Karpas-422 (cell line): ENCODE measurements at places on chromosomes 4 and X. TPM values are rescaled to one million over a fixed set of nuclear protein-coding genes. Genes with fewer than 3 reads are reported as not detected.
A peak's percentile ranks its signal among the peaks of the same experiment; 100 is the strongest.

Gene NPY1R
- not detected in 2 replicates for total RNA-seq

Gene PRRG1
- not detected in 2 replicates for total RNA-seq

Gene TLR10
- total RNA-seq = 48.5 and 142 TPM in 2 replicates

Gene GUCY2F
- not detected in 2 replicates for total RNA-seq

Gene RPS6KA3
- 22.8 and 35.0 TPM in 2 replicates for total RNA-seq

Gene EGFL6
- total RNA-seq = not detected in 2 replicates

Gene ZNF732
- total RNA-seq = 0.25 and 1.0 TPM in 2 replicates

Gene TEX11
- not detected in 2 replicates for total RNA-seq

Gene SSX4
- total RNA-seq = not detected in 2 replicates

DNA sequence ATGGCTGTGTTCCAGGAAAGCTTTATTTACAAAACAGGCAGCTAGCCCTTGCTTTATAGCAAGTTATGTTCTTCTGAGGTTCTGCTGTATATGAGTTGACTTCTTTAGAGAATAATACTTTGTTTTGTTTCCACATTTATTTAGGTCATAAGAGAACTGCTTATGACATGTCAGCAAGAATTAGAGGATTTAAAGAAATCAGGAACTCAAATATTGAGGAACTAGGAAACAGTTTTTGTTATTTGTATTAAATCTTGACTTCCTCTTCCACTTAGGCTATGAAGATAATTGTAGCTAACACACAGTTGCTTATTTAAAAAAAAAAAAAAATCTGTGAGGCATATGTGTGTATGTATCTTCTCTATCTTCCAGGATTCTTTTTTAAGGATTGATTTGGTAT is 14.3 kb downstream of the ZRSR2 start:
- no peak for DNase-seq

DNA sequence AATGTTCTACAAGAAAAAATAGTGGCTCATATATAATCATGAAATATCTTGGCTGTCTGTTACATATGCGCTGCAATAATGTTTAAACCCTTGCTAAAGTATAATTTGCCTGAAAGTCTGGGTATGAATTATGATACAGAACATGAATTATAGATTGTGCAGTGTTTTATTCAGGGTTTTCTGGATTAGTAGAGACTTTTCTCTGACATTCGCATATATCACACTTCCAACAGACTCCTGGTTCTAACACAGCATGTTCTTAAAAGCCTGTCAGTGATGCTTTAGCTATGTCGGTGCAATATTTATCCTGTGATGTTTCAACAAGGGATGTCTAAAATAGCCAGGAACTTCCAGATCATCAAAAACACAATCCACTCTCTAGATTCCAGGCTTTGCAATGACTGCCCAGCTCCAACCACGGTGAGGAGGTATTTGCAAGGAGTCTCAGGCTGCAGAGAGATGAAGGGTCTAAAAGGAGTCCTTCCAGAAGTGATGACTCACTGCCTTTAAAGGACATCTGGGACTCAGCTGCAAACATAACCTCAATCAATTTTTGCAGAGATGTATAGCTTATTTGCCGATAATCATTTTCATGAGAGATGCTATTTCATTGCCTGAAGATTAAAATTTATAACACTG is 69.4 kb downstream of the RWDD4 start:
- DNase-seq = no peak

DNA sequence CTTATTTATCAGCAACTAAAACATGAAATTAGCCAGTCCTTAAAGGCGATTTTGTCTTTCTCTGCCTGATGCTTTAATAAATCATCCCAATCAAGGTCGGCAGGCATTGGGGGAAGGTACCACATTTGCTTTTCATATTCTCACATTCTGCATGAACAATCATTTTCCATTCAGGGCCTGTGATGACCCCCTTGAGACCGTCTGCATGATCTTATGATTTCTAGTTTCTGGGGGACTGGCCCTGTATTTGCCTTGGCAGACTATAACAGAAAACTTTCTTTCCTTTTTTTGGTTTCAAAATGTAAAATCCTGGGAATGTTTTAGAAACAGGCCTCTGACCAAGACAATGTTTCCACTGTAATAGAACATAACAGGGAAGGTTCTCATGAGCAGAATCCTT is 296.8 kb downstream of the IDS start:
- no peak for DNase-seq

- no peak for DNase-seq
These were observed 176.6 kb upstream of the GALNTL6 start for GRCh38 chr4:171636606-171637005.

GRCh38 chr4:3724319-3725231 is 41.6 kb upstream of the ADRA2C start:
- DNase-seq = no peak

- DNase-seq = peak; percentile 39
These were observed 13.7 kb downstream of the APELA start for GRCh38 chr4:164890691-164891090.

- no peak for DNase-seq
These were observed 43.3 kb upstream of the SLC39A8 start for GRCh38 chr4:102388611-102389010.

- DNase-seq = no peak
These were observed at the start of gene FAM13A for GRCh38 chr4:89056953-89057398. TSS of gene FAM13A (minus strand) at chr4:89057185. CDS start at chr4:89056964, 221 bp downstream.

- no peak for DNase-seq
These were observed 98.9 kb downstream of the FRMPD4 start for GRCh38 chrX:12237131-12237530.

DNA sequence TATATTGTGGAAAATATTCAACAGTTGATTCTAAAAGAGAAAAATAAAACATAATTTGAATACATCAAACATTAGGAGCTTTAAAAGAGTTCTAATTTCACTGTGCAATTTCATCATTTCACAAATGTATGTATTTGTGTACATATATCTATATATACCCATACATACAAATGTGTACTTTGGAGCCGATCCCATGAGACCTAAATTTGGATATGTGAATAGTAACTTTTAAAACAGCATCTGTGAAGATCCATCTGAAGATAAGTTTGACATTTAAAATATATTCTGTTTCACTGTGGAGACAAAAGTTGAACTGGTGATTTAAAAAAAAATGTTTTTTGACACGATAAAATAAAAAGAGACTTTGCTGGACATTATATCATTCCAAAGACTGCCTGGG is 374.0 kb downstream of the TMA16 start:
- DNase-seq = no peak

DNA sequence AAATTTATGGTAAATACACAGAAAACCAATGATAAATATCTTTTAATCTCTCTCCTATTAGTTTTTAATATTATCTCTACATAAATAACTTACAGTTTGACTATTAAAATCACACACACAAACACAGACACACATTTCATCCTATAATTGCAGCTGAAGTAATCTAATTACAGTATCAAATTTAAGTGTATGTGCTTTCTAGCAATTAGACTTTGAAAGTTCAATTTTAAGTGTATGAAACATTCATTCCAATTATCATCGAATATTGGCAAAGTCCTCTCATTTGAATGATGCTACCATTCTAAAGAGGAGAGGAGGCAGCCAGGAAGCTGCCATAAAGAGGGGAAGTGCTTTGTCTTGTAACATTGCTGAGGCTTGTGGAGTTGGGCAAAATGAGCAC is 221.2 kb upstream of the PABPC4L start:
- DNase-seq = no peak

DNA sequence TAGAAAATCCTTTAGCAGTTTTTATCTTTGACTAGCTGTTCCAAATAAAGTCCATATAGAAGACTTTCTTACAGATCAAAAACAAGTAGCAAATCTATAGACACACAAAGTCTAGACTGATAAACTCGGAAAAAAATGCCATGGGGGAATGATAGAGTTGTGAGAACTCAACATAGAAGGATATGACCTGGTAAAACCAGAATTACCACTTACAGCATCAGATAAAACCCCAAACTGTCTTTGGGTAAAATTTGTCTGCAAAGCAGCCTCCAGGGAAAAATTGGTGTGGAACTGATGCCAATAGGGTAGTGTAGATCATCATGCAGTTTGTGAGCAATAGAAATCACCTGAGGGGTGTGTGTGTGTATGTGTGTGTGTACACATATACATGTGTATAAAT is 579.1 kb downstream of the SPOCK3 start:
- no peak for DNase-seq

DNA sequence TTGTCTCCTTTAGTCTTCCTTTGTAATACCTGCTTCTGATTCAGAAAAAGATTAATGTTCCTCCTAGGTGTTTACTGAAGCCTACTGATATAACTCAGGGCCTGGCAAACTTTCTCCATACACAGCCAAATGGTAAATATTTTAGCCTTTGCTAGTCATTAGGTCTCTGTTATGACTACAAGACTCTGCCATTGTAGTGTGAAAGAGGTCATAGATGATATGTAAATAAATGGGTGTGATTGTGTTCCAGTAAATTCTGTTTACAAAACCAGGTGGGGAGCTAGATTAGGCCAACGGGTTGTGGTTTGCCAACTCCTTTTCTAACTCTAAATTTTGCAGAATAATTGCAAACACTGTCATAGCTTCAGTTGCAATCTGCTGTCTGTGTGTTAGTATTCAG is 568.1 kb upstream of the GNPDA2 start:
- DNase-seq = no peak

- no peak for DNase-seq
These were observed 149.1 kb downstream of the PAPSS1 start for GRCh38 chr4:107570952-107571351.

DNA sequence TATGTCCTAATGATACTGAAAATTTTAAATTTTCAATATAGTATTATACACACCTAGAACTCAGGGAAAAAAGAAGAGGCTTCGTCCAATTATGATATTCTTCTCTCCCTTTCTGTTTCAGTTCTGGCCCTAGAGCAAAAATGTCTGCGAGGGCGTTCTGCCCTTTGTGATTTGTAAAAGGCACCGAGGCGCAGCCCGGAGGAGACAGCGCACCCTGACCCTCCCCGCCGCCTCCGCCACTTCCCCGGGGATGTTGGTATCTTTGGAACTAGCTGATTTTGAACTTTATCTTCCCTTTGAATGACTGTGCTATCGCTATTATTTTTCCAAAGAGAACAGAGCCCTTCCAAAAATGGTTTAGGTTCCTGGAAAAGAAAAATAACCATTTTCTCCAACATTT is 173.2 kb upstream of the FAM9B start:
- DNase-seq = no peak

- no peak for DNase-seq
These were observed 127.6 kb upstream of the NUDT6 start for GRCh38 chr4:123050018-123050417.

DNA sequence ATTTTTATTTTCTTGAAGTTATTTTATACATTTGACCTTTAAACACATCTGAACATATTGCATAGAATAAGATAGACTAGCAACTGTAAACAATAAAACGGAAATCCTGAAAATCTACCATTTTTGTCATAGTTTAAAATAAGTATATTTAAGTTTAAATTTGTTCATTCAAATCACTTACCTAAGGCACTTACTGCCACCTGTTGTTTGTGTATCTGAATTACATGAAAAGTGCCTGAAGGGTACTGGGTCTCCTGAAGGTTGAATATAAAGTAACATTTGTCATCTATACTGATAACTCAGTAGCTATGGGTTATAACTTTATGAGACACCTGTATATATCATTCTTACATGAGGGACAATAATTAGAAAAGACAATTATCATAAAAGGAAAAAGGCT is 38.6 kb downstream of the TRPC5 start:
- DNase-seq = peak; percentile 69

GRCh38 chrX:40539214-40540142 is 41.3 kb upstream of the ATP6AP2 start:
- peak; percentile 85 for DNase-seq

DNA sequence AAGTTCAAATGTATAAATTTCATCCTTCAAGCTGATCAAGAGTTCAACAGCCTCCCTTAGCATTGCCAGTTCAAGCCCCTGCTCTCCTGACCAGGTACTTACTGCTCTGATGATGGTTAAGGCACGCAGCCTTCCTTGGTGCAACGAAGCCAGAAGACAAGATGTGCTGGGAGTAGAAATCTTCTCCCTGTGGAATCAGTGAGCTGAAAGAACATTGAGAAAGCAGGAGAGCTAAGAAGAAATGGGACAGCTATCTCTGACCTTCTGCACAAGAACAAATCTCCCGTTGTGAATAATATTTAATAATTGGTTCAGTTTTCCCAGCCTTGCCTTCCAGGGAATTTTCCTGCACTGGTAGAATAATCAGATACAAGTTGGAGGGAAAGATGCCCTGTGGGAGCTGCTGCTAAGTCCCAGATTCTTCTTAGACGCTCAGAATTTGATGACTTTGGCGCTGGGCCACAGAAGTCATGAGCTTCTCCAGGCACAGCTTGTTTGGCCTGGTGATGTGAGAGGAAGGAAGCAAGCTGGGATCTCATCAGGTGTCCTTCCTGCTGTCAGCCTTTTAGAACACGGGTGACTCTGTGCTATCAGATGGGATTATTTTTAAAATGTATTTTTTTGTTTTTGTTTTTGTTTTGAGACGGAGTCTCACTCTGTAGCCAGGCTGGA is 77.8 kb downstream of the CD38 start:
- DNase-seq = no peak

GRCh38 chr4:129326571-129327460 is 230.9 kb downstream of the C4orf33 start:
- DNase-seq = no peak

DNA sequence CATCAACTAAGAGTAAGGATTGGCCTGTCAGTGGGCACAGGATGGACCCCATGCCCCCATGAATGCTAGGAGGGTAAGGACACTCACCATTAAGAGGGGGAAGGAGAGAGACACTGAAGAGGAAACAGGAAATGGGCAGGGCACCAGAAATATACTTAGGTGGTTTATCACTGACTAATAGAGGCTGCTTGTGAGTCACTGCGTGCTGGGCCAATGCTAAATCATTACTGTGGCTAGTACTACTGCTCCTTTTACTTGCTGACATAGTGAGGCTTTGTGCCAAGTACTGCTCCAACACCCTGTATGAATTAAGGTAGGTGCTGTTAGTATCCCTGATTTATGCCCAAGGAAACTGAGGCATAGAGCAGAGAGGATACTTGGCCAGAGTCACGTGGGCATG is 130.4 kb upstream of the FRMPD4 start:
- no peak for DNase-seq

GRCh38 chr4:83272900-83273299 is 11.7 kb downstream of the COQ2 start:
- no peak for DNase-seq

GRCh38 chr4:147749811-147750321 is 18.0 kb downstream of the ARHGAP10 start:
- no peak for DNase-seq

- DNase-seq = no peak
These were observed 228.7 kb upstream of the SPRY1 start for GRCh38 chr4:123167931-123168330.

GRCh38 chr4:86755388-86755787 is 93.8 kb downstream of the SLC10A6 start:
- DNase-seq = no peak

GRCh38 chr4:99610605-99611175 is 36.1 kb downstream of the MTTP start:
- no peak for DNase-seq

GRCh38 chrX:51891821-51892551 is 1.4 kb upstream of the MAGED1 start:
- peak; percentile 86 for DNase-seq

DNA sequence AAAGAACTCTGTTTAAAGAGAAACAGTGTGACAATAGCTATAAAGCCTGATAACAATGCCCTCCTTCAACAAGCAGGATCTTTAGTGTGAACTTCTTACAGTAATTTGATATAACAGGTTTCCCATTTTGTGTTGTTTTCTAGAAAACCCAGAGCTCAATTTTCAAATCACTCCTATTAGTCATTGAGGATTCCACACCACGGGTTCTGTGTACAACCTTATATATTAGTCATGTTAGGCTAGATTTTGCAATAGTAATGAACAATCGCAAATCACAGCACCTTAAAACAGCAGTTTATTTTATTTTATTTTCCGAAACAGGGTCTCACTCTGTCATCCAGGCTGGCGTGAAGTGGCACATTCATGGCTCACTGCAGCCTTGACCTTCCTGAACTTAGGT is 1020.9 kb upstream of the INTU start:
- no peak for DNase-seq
